Spleen (tissue), 13 donors: ENCODE measurements at places on chromosomes 1 and 21. TPM values are rescaled to one million over a fixed set of nuclear protein-coding genes. Genes with fewer than 3 reads are reported as not detected.

- no peak for DNase-seq
Observed at GRCh38 chr1:228683428-228683827, 51.9 kb upstream of the RHOU start.

GRCh38 chr1:205204552-205204951 is 7.0 kb downstream of the DSTYK start:
- DNase-seq, result no peak

DNA sequence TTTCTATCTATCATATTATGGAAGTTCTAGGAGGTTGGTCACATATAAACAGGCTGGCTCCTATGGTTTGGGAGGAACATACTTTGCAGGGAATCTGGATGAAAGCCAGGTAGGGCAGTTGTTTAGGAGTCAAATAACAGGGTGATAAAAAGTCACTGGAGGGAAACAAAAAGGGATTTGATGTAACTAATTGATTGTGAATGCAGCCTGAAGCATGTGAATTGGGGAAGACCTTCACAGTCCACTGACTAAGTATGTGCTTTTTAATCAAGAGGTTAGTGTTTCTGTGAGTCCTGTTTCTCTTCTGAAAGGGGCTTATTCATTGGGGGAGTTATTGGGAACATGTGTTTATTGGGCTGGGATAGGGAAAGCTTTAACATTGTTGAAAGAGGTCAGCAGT is 41.3 kb downstream of the HMCN1 start:
- DNase-seq, result no peak

GRCh38 chr21:15564907-15565306 is 164.9 kb upstream of the USP25 start:
- no peak for DNase-seq

- DNase-seq, result no peak
Observed at GRCh38 chr1:20448671-20449071, 37.3 kb downstream of the CAMK2N1 start.

DNA sequence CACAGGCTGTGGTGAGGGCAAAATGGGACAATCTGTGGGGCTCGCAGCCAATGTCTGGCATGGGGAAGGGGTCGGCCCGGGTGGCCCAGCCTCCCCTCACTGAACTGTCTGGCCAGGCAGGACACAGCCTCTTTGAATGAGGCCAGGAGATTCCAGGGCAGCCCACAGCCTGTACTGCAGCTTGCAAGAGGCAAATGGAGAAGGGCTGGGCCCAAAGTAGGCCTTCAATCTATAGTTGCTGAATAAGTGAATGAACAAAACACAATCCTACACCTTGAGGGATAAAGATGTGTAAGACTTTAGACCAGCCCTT is 23.2 kb downstream of the SLC27A3 start:
- DNase-seq, result no peak

GRCh38 chr1:158115126-158115525 is 65.6 kb upstream of the CD1D start:
- DNase-seq, result no peak

- no peak for DNase-seq
Observed at GRCh38 chr1:83960669-83961277, 38.2 kb downstream of the TTLL7 start.

DNA sequence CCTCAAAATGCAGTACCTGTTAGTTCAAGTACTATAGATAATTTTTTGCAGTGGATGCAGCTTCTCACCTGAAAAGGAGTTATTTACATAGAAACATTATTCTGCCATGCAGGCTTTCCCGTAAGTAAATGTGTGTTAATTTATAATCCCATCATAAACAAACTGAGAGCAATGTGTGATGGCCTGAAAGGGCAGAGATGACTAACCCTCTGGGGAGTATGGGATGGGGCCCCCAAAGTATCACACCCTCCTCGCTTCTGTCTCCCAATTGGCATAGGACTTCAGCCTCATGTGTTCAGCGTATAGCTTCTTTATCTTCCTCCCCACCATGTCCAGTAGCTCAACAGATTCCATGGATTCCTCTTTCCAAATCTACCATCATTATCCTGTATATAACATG is 7.6 kb downstream of the HMGCL start:
- no peak for DNase-seq

DNA sequence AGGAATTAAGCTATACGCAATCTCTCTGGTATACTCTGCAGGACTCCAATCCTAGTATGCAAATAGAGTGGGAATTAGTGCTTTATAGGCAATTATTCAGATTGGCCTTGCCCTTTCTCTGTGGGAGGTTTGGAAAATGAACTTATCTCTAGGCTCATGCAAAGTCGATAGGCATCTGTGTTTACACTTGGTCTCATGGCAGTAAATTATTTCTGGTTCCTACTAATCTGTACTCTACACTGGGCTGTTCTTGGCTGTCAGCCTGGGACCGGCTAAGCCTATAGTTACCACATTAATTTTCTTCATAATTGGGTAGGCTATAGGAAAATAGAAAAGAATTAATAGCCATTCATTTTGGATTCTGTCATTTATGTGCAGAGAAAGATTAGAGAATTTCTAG is 544.6 kb downstream of the AMY1C start:
- no peak for DNase-seq

GRCh38 chr1:172719694-172720138 is 60.8 kb downstream of the FASLG start:
- no peak for DNase-seq

- no peak for DNase-seq
Observed at GRCh38 chr1:239617731-239618130, 231.4 kb downstream of the CHRM3 start.

GRCh38 chr1:204491655-204492054 is 3.0 kb downstream of the PIK3C2B start:
- no peak for DNase-seq

DNA sequence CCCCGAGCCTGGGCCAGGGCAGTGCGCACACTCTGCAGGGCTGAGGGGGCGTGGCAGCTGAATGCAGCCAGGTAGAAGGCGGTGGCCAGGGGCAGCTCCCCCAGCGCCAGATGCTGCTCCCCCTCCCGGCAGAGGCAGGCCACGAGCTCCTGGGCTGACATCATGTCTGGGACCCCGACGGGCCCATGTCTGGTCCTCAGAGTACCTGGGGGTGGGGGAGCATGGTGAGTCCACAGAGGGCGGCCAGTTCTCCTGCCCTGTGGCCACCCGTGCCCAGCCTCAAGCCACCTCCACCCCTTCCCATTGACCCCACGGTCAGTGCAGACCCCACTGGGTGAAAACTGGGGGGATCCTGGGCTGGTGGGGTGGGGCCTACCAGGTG is 838 bp downstream of the TTC34 start:
- peak; percentile 62 for DNase-seq

- no peak for DNase-seq
Observed at GRCh38 chr1:203145321-203146041, 18.0 kb downstream of the ADORA1 start.

- DNase-seq, result no peak
Observed at GRCh38 chr21:36909901-36910561, 56.4 kb downstream of the HLCS start.

- DNase-seq, result no peak
Observed at GRCh38 chr21:39612233-39613040, at the start of gene B3GALT5. Gene B3GALT5, plus strand, starts transcription at chr21:39612940. Its CDS starts 47,620 bp downstream, at chr21:39660560.

DNA sequence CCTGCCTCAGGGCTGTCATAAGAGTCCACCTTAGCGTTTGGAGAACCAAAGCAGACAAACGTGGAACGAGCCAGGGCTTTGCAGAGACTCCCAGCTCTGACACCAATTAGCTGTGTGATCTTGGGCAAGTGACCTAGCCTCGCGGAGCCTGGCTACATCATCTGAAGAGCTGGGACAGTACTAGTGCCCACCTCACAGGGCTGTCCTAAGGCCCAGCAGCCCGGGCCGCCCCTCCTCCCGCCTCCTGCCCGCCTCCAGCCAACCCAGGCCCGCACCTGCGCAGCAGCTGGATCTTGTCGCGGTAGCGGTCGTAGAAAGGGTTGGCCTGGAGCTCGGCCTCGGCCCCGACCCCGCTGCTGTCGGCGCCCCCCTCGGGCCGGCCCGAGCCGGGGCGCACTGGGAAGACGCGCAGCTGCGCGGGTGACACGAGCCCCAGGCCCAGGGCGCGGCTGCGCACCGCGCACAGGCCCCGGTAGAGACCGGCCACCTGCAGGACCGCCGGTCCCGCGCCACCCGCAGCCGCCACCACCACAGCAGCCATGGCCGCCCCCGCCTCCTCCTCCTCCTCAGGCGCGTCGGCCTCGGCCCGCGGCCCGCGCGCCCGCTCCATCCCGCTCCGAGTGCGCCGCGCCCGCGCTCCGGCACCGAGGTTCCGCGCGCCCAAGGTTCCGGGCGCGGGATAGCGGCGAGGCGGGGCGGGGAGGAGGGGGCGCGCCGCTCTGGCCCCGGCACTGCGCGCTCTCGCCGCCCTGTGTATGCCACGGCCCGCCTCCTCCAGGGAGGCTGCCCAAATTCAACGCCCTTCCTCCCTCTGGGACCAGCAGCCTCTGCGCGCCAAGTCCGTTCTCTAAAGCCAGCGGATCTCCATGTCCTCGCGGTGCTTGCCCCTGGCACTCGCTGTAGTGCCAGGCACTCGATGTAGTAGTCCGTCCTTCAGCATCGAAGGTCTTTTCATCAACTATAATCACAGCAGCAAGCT is at the start of gene ATPAF1:
TSS of gene ATPAF1 (minus strand) at position 583 of the 979 bp plus-strand sequence. CDS start at position 541, 42 bp downstream.
- peak; percentile 93 for DNase-seq

- no peak for DNase-seq
Observed at GRCh38 chr1:33918368-33918767, 54.5 kb downstream of the HMGB4 start.

DNA sequence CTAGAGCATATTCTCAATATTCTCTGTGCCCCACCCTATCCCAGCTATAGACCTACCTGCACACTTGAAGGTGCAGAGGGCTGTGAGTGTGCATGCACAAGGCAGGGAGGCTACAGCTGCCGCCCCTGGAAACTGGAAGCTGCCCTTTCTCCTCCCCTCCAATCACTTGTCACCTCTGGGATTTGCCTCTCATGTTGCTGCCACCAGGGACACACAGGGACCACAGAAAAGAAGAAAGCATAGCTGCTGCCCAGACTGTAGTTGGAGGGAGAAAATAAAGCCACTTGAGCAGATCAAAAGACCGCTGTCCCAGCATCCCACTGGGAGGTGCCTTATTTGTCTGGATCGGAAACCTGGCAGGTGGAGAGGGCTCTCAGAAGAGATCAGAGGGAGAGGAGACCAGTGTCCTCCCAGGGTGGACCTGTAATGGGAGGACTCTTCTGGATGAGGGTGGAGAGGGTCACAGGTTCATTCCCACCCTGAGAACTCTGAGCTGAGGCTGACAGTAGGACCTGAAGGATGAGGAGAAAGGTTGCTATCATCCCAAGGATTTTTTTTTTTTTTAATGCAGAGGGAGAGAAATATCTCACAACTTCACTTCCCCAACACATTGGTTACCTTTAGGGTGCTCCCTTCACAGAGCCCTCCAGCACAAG is 7.6 kb upstream of the INPP5B start:
- no peak for DNase-seq

GRCh38 chr1:115112496-115113375 is 23.4 kb upstream of the TSPAN2 start:
- peak; percentile 82 for DNase-seq

DNA sequence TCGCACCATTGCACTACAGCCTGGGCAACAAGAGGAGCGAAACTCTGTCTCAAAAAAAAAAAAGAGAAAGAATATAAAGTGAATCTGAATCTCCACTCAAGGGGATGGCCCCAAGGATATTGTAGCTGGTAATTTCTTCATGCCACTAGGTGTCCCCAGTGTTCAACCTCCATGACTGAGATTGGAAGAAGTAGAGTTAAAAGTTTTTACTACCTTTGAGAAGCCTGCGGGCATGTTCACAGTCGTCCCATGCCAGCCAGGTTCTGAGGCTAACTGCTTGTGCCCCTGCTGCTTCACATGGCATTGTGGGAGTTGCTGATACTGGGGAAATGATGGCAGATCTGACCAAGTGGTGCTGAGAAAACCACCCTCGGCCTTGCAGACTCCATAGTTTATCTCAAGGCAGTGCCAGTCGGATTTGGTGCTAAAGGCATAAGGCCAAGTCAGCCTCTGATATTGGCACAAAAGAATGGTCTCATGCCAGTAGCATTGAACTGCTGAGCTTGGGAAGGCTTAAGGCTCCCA is 10.8 kb upstream of the SHISA4 start:
- peak; percentile 54 for DNase-seq

DNA sequence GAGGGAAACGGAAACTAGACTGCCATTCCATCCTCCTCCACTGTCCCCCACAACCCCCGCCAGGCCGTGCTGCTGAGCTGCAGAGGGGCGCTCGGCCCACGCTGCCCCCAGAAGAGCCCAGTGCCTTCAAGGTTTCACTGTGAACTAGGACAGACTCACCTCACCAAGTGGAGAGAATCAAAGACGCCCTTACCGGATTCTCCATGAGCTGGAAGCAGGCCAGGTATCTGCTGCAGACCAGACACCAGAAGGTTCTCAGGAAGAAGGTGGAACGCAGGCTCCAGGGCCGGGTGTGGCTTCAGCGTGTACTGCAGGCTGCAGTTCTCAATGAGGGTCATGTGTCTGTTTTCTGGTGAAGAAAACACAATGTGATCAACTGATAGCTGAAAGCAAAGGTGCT is 30.6 kb downstream of the NPHP4 start:
- no peak for DNase-seq

DNA sequence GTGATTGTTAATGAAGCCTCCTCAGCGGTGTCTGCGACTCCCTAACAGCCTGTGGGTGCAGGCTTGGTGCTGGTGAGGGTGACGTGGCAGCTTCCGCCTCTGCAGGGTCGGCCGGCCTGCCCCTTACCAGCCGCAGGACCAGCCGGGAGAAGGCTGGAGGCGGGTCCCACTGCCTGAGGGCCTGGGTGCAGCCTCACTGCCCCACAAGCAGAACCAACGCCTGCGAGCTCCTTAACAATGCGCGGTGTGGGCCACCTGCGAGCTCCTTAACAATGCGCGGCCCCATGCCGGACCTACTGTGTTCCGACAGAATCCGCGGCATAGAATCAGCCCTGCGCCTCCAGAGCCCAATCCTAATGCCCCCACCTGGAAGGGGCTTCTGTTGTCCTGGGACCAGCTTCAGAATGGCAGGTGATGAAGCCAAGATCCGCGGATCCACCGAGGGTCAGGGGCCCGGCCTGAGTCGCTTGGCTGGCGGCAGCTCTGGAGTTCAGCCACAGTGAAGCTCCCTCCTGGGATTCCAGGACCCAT is 54.4 kb upstream of the AJAP1 start:
- DNase-seq, result peak; percentile 68

DNA sequence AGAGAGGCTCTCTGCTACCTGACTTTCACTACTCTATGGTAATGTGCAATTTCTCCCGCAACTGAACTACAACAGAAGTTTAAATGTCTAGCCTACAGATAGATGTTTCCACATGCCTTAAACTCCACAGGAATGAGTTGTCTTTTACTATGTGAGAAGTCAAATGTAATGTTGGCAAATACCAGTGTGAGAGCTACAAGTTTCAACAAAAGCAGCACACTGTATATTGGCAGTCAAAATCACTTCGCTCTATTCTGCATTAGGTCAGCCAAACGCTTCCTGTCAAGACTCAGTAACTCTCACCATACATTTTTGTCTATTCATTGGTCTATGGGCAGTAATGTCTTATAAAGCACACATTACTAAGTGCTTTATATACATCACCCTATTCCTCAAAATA is 41.9 kb downstream of the LUZP1 start:
- DNase-seq, result no peak

B3GALNT2 gene
- total RNA-seq, result 8.8 TPM

SLAMF1 gene
- total RNA-seq, result 10.5 TPM

TBX19 gene
- total RNA-seq, result 3.0 TPM

SCAF4 gene
- 38.9 TPM for total RNA-seq

CXADR gene
- 1.9 TPM for total RNA-seq

LHX8 gene
- not detected for total RNA-seq

LCE1D gene
- total RNA-seq, result not detected

SH2D1B gene
- total RNA-seq, result 4.3 TPM

SPRR4 gene
- not detected for total RNA-seq

RUSC1 gene
- 18.6 TPM for total RNA-seq

GPR157 gene
- 6.7 TPM for total RNA-seq

NCMAP gene
- not detected for total RNA-seq

AIM2 gene
- total RNA-seq, result 29.3 TPM

CFHR3 gene
- total RNA-seq, result not detected

IQGAP3 gene
- 1.7 TPM for total RNA-seq

PADI2 gene
- 8.8 TPM for total RNA-seq
